HFFc6 (cell line): ENCODE measurements at places on chromosomes 11 and 22. TPM values are rescaled to one million over a fixed set of nuclear protein-coding genes. Genes with fewer than 3 reads are reported as not detected.

GRCh38 chr11:112247201-112247600 is 13.5 kb downstream of the PLET1 start:
- no peak overlapping the region for H3K4me3 ChIP-seq
- H3K36me3 ChIP-seq = peaks cover 17% of the 10 kb centered on the region
- peaks cover 4% of the 10 kb centered on the region; the same call in 1 of the 2 replicates for H3K27me3 ChIP-seq
- H3K27ac ChIP-seq = no peak overlapping the region
- H3K4me1 ChIP-seq = peaks cover 16% of the 10 kb centered on the region
- DNase-seq = no peak

Gene RIC8A
- total RNA-seq = 150 to 165 TPM (median 163 TPM) in 3 replicates

DNA sequence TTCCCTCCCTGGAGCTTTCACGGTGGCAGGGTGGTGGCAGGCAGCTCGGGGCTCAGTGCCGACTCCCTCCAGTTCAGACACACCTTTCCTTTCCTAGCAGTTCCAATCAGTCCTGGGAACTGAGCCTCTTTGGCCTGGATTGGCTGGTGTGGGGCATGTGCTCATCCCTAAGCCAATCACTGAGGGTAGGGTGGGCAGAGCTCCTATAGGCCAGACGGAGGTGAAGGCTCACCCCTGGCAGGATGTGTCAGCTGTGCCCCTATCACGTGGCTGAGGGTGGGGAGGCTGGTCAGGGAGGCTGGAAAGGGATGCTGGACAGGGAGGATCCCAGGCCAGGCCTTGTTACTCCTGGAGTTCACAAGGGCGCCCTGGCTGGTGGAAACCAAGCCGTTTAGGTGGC is 40.2 kb downstream of the CACNA1I start:
- peaks cover 49% of the 10 kb centered on the region for H3K27me3 ChIP-seq
- no peaks in the 10 kb centered on the region for H3K36me3 ChIP-seq
- no peak for DNase-seq
- no peak overlapping the region for H3K27ac ChIP-seq
- H3K4me1 ChIP-seq = peaks cover 6% of the 10 kb centered on the region

DNA sequence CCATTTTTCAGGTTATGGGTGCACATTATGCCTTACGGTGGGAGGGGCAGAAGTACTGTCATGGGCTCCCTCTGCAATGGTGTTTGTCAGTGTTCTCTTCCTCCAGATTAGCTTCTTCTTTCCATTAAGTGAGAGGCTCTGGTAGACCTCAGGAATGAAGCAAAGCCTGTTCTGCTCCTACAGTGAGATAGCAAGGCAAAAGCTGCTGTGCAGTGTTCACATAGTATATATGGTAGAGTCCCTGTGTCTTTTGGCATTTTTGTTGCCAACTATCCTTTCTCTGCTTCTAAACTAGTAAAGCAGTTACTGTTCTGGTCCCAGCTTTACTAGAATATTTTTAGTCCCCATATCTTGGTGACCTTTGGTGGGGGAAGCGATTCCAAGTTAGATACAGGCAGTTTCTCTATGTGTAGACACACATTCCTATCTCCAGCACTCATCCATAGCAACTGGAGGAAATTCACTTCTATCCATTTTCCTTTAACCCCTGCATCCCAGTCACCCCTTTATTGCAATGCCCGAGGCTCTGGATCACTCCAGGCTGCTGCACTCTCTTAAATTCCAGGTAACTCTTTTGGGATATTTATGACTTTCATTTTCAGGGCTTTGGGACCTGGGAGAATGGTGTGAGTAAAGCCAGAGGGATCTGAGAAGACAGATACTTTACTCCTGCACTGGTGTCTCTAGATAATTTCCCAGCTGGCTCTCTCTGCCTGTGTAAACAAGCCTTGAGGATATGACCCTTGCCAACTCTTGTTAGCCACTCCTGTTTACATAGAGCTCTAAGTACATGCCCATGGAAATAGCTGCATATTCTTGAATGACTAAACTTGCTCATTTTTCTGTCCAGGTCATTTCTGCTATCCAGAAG is 3.9 kb upstream of the TRIM34 start:
- no peaks in the 10 kb centered on the region for H3K27me3 ChIP-seq
- DNase-seq = peak; percentile 96
- H3K4me1 ChIP-seq = peaks cover 63% of the 10 kb centered on the region
- H3K4me3 ChIP-seq = peak overlapping the region; percentile 79
- peak overlapping the region; percentile 98 for H3K27ac ChIP-seq

Gene PDE2A
- 0.33 to 0.57 TPM in 2 of 3 replicates, not detected in the other for total RNA-seq

Gene LYVE1
- total RNA-seq = not detected in 3 replicates

DNA sequence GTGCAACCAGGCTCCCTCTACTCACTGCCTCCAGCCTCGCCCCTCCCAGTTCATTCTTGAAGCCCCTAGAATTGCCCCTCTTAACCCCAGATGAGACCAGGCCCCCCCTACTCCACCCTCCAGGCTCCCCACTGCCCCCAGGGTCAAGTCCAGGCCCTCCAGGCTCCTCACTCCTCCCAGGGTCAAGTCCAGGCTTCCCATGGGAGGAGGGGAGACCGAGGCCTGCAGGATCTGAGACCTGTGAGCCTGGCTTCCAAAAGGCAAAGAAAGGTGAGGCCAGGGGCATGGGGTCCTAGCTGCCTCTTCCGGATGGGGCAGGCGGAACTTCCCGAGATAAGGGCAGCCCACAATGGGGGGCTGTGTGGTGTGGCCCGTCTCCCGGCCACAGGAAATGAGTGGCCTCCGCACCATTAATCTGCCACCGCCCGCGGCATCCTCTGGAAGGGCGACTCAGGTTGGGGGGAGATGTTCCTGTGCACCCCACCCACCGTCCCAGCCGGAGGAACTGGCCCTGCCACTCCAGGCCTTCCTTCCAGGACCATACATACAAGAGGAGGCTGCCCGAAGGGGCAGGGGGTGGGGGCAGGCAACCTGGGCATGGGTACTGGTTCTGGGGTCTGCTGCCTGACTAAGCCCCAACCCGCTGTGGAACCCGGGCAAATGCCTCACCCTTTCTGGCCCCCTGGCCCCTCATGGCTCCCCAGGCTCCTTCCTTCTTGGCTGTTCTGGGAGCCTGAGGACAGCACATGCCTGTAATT is 35.1 kb upstream of the WNT11 start:
- no peak for DNase-seq
- no peak overlapping the region for H3K27ac ChIP-seq
- H3K36me3 ChIP-seq = no peaks in the 10 kb centered on the region
- H3K4me1 ChIP-seq = peaks cover 7% of the 10 kb centered on the region
- H3K4me3 ChIP-seq = no peak overlapping the region

GRCh38 chr22:25395915-25396314 is 168.6 kb upstream of the GRK3 start:
- no peak overlapping the region for H3K4me3 ChIP-seq
- H3K4me1 ChIP-seq = peaks cover 19% of the 10 kb centered on the region
- H3K27ac ChIP-seq = no peak overlapping the region
- DNase-seq = no peak
- no peaks in the 10 kb centered on the region for H3K36me3 ChIP-seq
- H3K27me3 ChIP-seq = no peaks in the 10 kb centered on the region

DNA sequence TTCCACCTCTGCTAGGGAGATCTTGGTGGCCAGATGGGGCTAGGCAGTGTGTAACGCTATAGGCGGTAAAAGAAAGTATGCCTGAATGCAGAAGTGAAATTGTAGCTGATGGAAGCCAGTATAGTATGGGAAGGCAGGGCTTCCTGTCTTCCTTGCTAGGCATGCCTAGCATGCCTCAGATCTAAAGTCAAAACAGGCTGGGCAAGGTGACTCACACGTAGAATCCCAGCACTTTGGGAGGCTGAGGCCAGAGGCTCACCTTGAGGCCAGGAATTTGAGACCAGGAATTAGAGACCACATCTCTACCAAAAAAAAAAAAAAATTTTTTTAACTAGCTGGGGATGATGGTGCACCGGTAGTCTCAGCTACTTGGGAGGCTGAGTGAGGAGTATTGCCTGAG is 281.7 kb upstream of the MTNR1B start:
- H3K4me1 ChIP-seq = no peaks in the 10 kb centered on the region
- no peaks in the 10 kb centered on the region for H3K36me3 ChIP-seq
- no peak for DNase-seq
- no peak overlapping the region for H3K4me3 ChIP-seq
- H3K27ac ChIP-seq = no peak overlapping the region

GRCh38 chr11:124950601-124951330 is 3.2 kb upstream of the CCDC15 start:
- H3K36me3 ChIP-seq = peaks cover 8% of the 10 kb centered on the region
- H3K4me3 ChIP-seq = no peak overlapping the region
- no peak overlapping the region for H3K27ac ChIP-seq
- H3K27me3 ChIP-seq = no peaks in the 10 kb centered on the region; the same call in 1 of the 2 replicates
- no peak for DNase-seq

GRCh38 chr22:37880668-37881440 is 25.2 kb upstream of the MICALL1 start:
- H3K27me3 ChIP-seq = no peaks in the 10 kb centered on the region; the same call in 1 of the 2 replicates
- no peak overlapping the region for H3K4me3 ChIP-seq
- H3K36me3 ChIP-seq = peaks cover 15% of the 10 kb centered on the region
- H3K4me1 ChIP-seq = peaks cover 26% of the 10 kb centered on the region

- no peaks in the 10 kb centered on the region for H3K27me3 ChIP-seq
- no peak overlapping the region for H3K4me3 ChIP-seq
- H3K27ac ChIP-seq = no peak overlapping the region
These were observed 228.6 kb downstream of the TBC1D22A start for GRCh38 chr22:46990937-46991550.

DNA sequence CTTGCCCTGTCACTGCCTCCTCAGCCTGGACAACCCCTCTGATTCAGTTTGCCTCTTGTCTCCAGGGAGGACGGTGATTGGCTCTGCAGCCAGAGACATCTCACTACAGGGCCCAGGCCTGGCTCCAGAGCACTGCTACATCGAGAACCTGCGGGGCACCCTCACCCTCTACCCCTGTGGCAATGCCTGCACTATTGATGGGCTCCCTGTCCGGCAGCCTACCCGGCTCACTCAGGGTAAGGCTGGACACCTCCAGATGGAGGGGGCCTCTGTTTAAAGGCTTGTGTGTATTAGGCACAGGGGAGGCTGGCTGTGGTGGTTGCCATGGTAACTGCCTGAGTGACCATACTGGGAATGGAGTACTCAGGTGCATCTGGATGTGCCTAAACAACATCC is 8.6 kb downstream of the PHLDB1 start:
- peaks cover 24% of the 10 kb centered on the region for H3K36me3 ChIP-seq
- H3K4me1 ChIP-seq = peaks cover 86% of the 10 kb centered on the region
- no peak for DNase-seq
- no peak overlapping the region for H3K4me3 ChIP-seq

Gene OR5B21
- not detected in 3 replicates for total RNA-seq

- H3K36me3 ChIP-seq = no peaks in the 10 kb centered on the region
- peaks cover 17% of the 10 kb centered on the region for H3K4me1 ChIP-seq
- DNase-seq = no peak
- no peak overlapping the region for H3K4me3 ChIP-seq
These were observed 52.4 kb upstream of the LMO2 start for GRCh38 chr11:33944345-33944692.

Gene RPS19BP1
- 74.2 to 85.8 TPM (median 80.5 TPM) in 3 replicates for total RNA-seq

GRCh38 chr22:37387793-37388192 is 39.5 kb downstream of the ELFN2 start:
- H3K4me3 ChIP-seq = no peak overlapping the region
- H3K36me3 ChIP-seq = no peaks in the 10 kb centered on the region
- H3K27ac ChIP-seq = no peak overlapping the region
- H3K27me3 ChIP-seq = peaks cover 5% of the 10 kb centered on the region
- DNase-seq = no peak

Gene MYO18B
- total RNA-seq = not detected in 3 replicates

DNA sequence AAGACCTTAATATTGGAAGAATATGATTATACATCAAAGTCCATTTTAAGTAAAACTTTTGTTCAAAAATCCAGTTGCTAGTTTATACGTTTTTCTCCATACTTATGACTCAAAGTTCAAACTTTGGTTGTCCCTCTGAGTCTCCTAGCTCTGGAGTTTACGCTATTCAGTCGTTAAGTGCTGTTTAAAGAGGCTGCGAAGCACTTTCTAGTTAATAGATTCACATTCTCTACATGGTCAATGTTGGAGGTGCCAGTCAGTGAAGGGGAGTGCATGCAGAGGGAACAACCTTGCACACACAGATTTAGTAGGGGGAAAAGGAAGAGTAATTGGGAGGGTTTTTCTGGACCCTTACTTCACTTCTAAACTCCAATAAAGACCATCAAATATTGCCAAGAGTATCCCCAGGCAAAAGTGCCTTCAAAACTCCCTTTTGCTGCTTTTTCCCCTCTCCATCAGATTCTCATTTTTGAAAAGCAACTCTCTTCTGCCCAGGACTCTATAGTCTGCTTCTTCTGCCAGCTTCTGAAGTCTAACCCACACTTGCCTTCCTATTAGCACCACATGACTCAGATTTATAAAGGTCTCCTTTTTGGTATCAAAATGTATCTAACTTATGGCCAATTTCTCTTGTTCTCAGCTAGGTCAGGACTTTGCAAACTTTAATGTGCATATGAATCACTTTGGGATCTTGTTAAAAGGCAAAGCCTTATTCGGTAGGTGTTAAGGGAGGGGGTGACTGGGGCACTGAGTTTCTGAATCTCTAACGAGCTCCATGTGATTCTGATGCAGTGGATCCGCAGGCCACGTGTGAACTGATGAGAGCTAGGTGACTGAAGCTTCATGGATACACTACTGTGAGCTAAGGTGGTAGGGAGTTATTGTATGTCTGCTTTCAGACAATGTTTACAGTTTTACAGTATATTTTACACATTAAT is 96.2 kb upstream of the MTMR2 start:
- H3K4me3 ChIP-seq = no peak overlapping the region
- peaks cover 14% of the 10 kb centered on the region for H3K4me1 ChIP-seq
- H3K27me3 ChIP-seq = no peaks in the 10 kb centered on the region; the same call in 1 of the 2 replicates
- no peak for DNase-seq
- H3K27ac ChIP-seq = no peak overlapping the region

DNA sequence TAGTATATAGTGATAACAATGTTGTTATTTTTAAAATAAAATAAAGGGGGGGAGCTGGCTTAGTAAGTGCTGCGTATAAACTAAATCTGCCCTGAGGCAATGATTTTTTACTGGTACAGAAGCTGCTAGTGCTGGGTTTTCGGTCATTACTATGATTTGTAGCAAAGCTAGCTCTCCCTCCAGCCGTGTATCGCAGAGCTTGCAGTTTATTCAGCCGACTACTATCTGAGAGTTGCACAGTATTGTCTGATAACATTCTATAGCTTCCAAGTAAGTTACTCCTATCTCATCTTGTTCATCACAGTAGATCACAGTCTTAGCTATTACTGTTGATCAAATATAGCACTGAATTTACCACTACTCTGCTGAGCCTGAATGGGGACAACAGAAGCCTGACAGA is 805.5 kb upstream of the ARHGAP42 start:
- H3K27ac ChIP-seq = no peak overlapping the region
- H3K4me1 ChIP-seq = no peaks in the 10 kb centered on the region
- no peaks in the 10 kb centered on the region for H3K36me3 ChIP-seq
- no peaks in the 10 kb centered on the region for H3K27me3 ChIP-seq

- no peaks in the 10 kb centered on the region; the same call in 1 of the 2 replicates for H3K27me3 ChIP-seq
- H3K36me3 ChIP-seq = peaks cover 54% of the 10 kb centered on the region
These were observed 68.4 kb downstream of the TRAF6 start for GRCh38 chr11:36441610-36442208.
